ENCODE measurements at places on chromosomes 5 and 9. TPM values are rescaled to one million over a fixed set of nuclear protein-coding genes. Genes with fewer than 3 reads are reported as not detected.

Gene PCDHGA3
- 1.1 TPM for total RNA-seq

Gene FAM221B
- total RNA-seq, result not detected

Gene FGF18
- not detected for total RNA-seq

Gene IGFBPL1
- total RNA-seq, result not detected

Gene TMEM252
- not detected for total RNA-seq

Gene IFNK
- total RNA-seq, result not detected

Gene NXNL2
- total RNA-seq, result 0.74 TPM

Gene TBC1D2
- 15.9 TPM for total RNA-seq

Gene ZNF300
- total RNA-seq, result 8.1 TPM

Gene LPAR1
- total RNA-seq, result 39.2 TPM

Gene GPR150
- 0.27 TPM for total RNA-seq

Gene PHYHD1
- total RNA-seq, result 13.1 TPM

Gene ZNF879
- 5.2 TPM for total RNA-seq

Gene SLC34A1
- total RNA-seq, result not detected

Gene TAF1L
- total RNA-seq, result not detected

Gene TOPORS
- 19.7 TPM for total RNA-seq

Gene FOXD4
- total RNA-seq, result 0.27 TPM

Gene PDLIM4
- total RNA-seq, result 37.3 TPM

Gene SPATA31A6
- under 0.01 TPM for total RNA-seq

Gene SLC36A3
- total RNA-seq, result not detected

Gene SOX30
- not detected for total RNA-seq

Gene CNTNAP3B
- 6.4 TPM for total RNA-seq

Gene SPATA31C1
- not detected for total RNA-seq

Gene RNF183
- not detected for total RNA-seq

Gene TLE4
- total RNA-seq, result 75.3 TPM

Gene IFNB1
- not detected for total RNA-seq

Gene FAXDC2
- total RNA-seq, result 17.4 TPM

Gene LCN6
- total RNA-seq, result not detected

Gene LHX6
- total RNA-seq, result not detected

Gene ZNF883
- 4.3 TPM for total RNA-seq

Gene BAAT
- not detected for total RNA-seq

Gene C5
- total RNA-seq, result 13.8 TPM

Gene AMBP
- 0.27 TPM for total RNA-seq

Gene DMRT3
- not detected for total RNA-seq

Gene PCDHGB1
- total RNA-seq, result 3.1 TPM

Gene PHF19
- total RNA-seq, result 55.7 TPM

Gene NR2F1-AS1
- 11.8 TPM for total RNA-seq

Gene ADGRD2
- total RNA-seq, result not detected

Gene LTC4S
- total RNA-seq, result 1.5 TPM

Gene PCDHB16
- total RNA-seq, result 0.25 TPM

Gene TARS1
- total RNA-seq, result 432 TPM

Gene GADD45G
- total RNA-seq, result 6.1 TPM

Gene CDC20B
- total RNA-seq, result not detected

Gene TXNDC8
- not detected for total RNA-seq

Gene NME5
- 6.0 TPM for total RNA-seq

Gene CARD6
- total RNA-seq, result 24.2 TPM

Gene ANKRD33B
- total RNA-seq, result 8.3 TPM

Gene SLC45A2
- 0.09 TPM for total RNA-seq

Gene SLC27A6
- not detected for total RNA-seq

Gene PDCD1LG2
- total RNA-seq, result 10.9 TPM

All from fibroblast of the aortic adventitia (primary cell).